ENCODE measurements at places on chromosomes 4 and X.

DNA sequence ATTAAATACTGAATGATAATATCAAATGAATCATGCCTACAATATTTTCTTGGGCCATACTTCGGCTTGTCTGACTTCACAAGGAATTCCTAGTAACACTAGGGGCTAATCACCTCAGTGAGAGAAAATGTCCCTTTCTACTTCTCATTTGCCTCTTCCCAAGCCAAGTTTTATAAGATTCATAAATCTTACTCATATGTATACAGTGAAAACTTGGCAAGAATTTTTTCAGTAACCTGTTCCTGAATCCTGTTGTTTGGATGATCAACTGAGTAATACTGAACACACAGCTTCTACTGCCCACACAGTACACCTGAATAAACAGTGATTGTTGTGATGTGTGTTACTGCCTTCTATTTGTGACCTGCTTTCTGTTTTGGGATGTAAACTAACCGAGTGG is 16.5 kb downstream of the TMPRSS11E start:
- DNase-seq, result no peak

GRCh38 chr4:17613761-17614415 is 553 bp upstream of the MED28 start:
- no peak for DNase-seq

DNA sequence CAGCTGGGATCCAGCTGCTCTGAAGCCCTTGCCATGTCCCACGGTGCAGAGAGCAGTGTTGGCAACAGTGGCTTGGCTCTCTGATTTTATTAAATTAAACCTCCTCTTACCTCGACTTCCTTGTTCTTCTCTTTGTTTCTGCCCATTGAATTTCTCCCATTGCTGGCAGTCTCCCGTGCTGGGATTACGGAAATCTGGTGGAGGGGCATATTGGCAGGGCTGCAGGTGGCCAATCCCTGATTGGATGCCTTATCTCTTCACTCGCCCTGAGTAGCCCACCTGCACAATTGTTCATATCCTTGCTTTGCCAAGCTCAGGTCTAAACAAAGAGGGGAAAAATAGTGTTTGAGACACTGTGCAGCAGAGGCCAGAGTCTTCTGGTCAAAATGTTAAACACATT is 493.9 kb downstream of the TMA16 start:
- DNase-seq, result no peak

DNA sequence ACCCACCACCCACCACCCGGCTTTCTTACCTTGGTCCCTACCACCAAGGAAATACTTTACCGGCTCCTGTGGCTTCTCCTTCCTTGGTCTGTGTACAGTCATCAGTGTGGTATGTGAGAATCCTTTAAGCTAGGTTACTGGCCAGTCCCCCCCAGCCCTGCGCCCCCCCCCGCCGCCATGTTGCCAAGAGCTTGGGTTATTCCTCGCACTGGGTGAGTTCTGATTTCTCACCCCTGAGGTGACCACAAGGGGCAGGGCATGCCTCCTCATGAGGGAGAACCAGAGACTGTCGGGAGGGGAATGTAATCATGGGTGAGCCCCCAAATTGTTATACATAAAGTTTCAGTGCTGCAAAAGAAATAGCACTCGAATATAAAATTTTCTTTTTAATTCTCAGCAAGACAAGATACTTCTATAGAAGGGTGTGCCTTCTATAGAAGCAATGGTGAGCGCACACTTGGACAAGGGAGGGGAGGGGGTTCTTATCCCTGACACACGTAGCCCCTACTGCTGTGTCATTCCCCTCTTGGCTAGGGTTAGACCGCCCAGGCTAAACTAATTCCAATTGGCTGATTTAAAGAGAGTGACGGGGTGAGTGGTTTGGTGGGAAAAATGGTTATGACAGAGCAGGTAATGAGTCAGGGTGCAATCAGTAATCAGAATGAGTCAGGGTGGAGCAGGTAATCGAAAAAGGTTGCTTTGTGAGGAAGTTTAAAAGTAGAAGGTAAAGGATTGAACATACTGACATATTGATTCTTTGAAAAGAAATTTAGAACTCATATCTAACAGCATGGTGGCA is 133.2 kb downstream of the KDM6A start:
- no peak for DNase-seq

All from stimulated activated CD8-positive, alpha-beta memory T cell treated with anti-CD3 and anti-CD28 coated beads, Interleukin-7, amount 100 ng/mL, for 48 hours (primary cell).